Upper lobe of left lung (tissue), 6 donors: ENCODE measurements at places on chromosomes 12 and 14. TPM values are rescaled to one million over a fixed set of nuclear protein-coding genes. Genes with fewer than 3 reads are reported as not detected.
A peak's percentile ranks its signal among the peaks of the same experiment; 100 is the strongest.

GRCh38 chr14:55281316-55281839 lies 10.2 kb downstream of the FBXO34 start:
- no peak for DNase-seq

Gene SMIM10L1
- total RNA-seq, result 8.2 TPM

GRCh38 chr14:103281496-103282231 lies 52.4 kb upstream of the EIF5 start:
- DNase-seq, result no peak

DNA sequence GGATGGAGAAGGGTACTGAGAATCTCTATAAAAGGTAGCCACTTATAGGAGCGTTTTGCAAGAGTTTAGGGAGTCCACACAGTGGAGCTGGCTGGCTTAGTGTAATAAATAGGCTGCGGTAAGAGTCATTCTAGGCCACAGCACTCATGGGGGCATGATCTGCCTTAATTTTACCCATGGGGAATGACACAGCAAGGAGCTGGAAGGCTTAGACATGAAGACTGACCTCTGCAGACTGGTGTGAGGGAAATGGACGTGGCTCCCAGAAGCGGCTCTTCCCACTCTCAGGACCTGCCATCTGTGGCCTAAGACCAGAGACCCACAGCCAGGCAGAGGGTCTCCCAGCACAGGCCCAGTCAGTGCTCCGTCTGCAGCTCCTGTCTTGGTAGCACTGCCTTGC lies 173.3 kb downstream of the PPM1H start:
- no peak for DNase-seq

Gene ADSS1
- 34.6 TPM for total RNA-seq

Gene SMCO2
- 0.27 TPM for total RNA-seq

DNA sequence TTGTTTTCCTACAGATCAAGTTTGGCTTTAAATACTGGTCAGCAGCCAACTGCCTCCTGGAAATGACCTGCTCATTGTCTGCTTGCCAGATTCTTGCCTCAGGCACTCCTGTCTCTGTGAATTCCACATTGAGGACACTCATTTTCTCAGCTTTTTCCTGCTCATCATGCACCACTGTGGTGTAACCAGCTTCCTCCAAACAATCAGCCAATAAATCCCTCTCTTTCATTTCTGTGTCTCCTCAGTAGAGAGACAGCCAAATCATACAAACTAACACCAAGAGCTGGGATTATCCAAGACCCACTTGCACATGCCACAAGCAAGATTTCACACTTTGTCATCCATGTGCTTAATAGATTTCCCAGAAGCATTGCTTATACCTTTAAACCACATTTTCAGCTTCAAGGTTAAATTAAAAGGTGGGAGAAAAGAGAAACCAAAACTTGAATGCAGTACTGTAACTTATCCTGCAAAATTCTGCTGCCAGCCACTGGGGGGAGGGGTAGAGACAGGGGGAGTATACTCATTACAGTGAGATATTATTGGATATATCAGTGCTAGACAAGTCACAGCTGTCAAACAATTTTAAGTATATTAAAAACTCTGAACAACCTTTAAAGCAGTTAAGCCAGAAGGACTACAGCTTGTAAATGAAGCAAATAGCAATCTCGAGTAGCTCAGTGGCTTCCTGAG lies 105.0 kb downstream of the PPP2R5E start:
- DNase-seq, result peak; percentile 70

Gene CLEC4D
- total RNA-seq, result 1.2 TPM

DNA sequence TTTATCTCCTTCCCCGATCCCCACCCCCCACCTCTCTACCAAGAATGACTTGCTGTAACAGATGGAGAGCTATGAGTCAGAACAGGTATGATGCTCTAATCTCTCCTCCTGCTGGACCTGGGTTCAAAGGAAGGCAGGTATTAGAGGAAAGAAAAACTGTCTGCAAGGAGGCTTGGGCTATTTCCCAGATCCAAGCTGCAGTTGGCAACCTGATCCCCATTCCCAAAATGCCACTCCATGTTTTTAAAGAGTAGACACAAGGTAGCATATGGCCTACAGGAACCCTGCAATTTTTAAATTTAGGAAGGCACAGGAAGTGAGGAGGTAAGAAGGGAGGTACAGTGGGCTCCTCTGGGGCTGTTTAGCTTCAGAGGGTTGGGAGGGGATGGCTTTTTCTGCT lies 33.0 kb downstream of the SRRM4 start:
- DNase-seq, result no peak

- DNase-seq, result peak; percentile 70
These were observed 36.7 kb downstream of the TMBIM6 start for GRCh38 chr12:49777800-49778748.

Gene SLC24A4
- total RNA-seq, result 0.49 TPM
